ENCODE measurements at places on chromosomes 3 and 15. TPM values are rescaled to one million over a fixed set of nuclear protein-coding genes. Genes with fewer than 3 reads are reported as not detected.
A peak's percentile ranks its signal among the peaks of the same experiment; 100 is the strongest.

GP9 gene
- total RNA-seq = not detected

- no peak for DNase-seq
Observed at GRCh38 chr15:57509126-57509525, 82.6 kb upstream of the MYZAP start.

NRROS gene
- 0.72 TPM for total RNA-seq

PDZRN3 gene
- 18.3 TPM for total RNA-seq

DNA sequence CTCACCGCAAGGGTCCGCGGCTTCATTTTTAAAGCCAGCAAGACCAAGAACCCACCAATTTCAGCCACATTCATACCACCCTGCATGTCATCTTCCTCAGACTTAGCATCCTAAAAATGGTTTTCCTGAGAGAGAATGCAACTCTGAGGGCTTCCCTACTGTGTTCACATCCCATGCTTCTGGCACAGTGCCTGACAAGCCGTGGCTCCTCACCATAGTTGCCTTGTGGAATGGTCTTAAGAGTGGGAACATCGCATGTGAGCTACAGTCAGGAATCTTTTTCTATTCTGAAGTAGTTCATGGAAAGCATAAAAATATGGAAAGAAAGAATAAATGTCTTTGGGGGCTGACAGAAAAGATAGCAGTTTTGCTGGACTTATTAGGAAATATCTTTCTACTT, 120.3 kb downstream of the RAP2B start:
- DNase-seq = no peak

DNA sequence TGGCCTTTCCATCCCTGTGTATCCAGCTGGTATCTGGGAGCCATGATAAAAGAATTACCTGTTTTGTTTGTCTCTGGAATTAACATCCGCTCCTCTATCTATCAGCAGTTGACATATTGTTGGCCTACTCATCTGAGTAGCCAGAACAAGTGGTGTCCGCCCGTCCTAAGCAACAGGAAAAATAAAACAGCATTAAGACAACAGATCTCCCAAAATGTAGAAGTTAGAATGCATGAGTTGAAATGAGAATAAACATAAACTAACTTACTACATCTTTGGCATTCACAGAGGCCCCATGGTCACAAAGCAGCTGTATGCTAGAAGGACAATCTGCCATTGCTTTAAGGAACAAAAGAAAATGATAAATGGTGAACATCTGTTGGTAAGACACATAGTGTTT, 75.9 kb downstream of the UACA start:
- DNase-seq = no peak

GRCh38 chr3:44045476-44046275, 196.0 kb upstream of the TOPAZ1 start:
- peak; percentile 70 for DNase-seq

DNA sequence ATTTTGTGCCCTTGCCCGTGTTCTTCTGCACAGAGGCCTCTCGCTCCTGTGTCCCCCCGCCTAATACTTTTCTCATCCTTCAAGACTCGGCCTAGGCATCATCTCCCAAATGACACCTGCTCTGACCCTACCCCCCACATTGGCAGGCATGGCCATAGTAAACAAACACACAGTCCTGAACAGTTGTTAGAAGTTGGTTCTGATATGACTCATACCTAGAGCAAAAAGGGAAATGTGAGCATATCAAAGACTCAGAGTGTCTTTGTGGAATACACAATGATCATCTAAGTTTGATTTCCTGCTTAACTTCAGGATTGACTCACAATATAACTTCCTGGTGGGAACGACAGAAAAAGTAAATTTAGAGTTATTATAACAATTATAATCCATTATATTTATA, 120.5 kb downstream of the POLR2M start:
- no peak for DNase-seq

DNA sequence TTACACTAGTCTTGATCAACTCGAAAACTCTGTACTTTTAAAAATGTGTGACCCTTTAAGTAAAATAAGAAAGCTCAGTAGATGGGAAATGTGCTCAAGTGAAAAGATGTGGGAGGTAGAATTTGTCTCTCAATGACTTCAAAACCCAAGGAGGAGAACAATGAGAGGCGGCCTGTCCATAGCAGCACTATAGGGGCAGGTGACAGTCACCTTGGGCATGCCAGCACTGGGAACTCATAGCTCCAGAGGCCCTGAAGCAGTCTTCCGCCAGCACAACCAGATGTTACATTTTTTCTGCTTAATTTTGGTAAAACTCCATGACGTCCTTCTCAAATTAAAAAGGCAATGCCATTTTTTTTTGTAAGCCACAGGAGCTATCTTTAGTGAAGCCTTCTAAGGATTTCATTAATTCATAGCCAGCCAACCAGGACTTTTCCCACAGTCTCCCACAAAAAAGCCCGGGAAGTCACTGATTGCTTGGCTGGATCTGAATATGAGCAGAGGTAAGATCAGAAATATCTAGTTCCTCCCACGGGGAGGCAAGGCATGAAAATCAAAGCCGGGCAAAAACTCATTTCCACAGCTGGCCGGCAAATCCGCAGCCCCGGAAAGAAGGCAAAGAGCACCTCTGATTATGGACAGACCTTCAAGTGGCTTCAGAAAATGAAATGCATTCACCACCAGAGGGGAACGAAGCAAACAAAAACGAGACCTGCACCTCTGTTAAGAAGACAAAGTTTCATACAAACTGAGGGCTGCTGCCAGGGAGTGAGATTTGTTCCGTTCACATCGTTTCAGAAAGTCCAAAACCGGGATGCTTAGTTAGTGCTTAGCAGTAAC, 10.5 kb downstream of the IL17RD start:
- no peak for DNase-seq

ADAMTS17 gene
- total RNA-seq = under 0.01 TPM

LOXL1 gene
- 264 TPM for total RNA-seq

- no peak for DNase-seq
Observed at GRCh38 chr3:156341831-156342416, 213.0 kb downstream of the SSR3 start.

GLDN gene
- 0.59 TPM for total RNA-seq
